ENCODE measurements at places on chromosomes 1 and 21.

DNA sequence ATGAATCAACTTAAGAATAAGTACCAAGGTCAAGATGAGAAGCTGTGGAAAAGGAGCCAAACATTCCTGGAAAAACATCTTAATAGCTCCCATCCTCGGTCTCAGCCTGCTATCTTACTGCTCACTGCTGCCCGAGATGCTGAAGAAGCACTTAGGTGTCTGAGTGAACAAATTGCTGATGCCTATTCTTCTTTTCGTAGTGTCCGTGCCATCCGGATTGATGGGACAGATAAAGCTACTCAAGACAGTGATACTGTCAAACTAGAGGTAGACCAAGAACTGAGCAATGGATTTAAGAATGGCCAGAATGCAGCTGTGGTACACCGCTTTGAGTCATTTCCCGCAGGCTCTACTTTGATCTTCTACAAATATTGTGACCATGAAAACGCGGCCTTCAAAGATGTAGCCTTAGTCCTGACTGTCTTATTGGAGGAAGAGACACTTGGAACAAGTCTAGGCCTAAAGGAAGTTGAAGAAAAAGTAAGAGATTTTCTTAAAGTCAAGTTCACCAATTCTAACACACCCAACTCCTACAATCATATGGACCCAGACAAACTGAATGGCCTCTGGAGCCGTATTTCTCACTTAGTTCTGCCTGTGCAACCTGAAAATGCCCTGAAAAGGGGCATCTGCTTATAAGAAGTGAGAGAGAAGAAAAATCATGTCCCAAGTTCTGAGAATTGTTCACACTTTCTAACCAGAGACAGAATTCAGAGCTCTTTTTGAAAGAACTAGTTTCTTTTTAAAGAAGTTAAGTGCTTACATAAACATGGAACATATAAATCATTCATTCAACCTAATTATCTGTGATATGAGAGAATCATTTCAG is 35.7 kb downstream of the TOR1AIP1 start:
- DNase-seq = no peak

GRCh38 chr1:33055210-33056008 is 18.7 kb upstream of the AK2 start:
- DNase-seq = no peak

- no peak for DNase-seq
Measured at GRCh38 chr1:164765992-164766720, 207.2 kb downstream of the PBX1 start.

DNA sequence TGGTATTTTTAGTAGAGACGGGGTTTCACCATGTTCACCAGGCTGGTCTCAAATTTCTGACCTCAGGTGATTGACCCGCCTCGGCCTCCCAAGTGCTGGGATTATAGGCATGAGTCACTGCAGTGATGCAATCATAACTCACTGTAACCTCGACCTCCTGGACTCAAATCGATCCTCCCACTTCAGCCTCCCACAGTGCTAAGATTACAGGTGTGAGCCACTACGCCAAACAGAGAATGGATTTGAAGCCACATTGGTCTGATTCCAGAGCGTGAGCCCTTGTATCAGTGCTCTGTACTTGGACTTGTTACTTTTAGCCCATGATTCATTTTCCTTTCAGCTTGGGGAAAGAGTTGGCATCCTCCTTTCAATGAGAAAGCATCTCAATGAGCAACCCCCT is 14.9 kb upstream of the ZNF683 start:
- DNase-seq = no peak

- DNase-seq = no peak
Measured at GRCh38 chr1:92958203-92958970, 2.9 kb downstream of the DIPK1A start.

- no peak for DNase-seq
Measured at GRCh38 chr1:202038688-202039346, 28.4 kb downstream of the ELF3 start.

DNA sequence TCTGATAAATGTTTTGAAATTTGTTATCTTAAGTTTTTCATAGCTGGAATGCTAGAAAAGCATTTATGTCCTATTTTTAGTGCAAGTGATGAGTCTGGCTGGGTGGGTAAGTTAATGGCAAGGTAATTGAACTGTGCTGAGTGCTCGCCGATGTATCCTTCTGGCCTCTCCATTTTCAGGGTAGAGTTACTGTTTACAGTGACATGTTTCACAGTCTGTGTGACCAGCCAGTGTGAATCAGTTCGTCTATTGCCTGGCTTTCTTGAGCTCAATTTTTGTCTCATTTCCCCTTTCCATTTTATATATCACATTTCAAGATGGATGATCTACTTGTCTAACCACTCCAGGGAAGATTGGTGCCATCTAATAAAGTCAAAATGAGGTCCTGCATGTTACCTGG is 44.1 kb downstream of the ITSN1 start:
- DNase-seq = no peak

GRCh38 chr1:115757856-115758255 is 10.7 kb downstream of the CASQ2 start:
- no peak for DNase-seq

- DNase-seq = no peak
Measured at GRCh38 chr1:150749720-150750311, 15.8 kb downstream of the CTSS start.

DNA sequence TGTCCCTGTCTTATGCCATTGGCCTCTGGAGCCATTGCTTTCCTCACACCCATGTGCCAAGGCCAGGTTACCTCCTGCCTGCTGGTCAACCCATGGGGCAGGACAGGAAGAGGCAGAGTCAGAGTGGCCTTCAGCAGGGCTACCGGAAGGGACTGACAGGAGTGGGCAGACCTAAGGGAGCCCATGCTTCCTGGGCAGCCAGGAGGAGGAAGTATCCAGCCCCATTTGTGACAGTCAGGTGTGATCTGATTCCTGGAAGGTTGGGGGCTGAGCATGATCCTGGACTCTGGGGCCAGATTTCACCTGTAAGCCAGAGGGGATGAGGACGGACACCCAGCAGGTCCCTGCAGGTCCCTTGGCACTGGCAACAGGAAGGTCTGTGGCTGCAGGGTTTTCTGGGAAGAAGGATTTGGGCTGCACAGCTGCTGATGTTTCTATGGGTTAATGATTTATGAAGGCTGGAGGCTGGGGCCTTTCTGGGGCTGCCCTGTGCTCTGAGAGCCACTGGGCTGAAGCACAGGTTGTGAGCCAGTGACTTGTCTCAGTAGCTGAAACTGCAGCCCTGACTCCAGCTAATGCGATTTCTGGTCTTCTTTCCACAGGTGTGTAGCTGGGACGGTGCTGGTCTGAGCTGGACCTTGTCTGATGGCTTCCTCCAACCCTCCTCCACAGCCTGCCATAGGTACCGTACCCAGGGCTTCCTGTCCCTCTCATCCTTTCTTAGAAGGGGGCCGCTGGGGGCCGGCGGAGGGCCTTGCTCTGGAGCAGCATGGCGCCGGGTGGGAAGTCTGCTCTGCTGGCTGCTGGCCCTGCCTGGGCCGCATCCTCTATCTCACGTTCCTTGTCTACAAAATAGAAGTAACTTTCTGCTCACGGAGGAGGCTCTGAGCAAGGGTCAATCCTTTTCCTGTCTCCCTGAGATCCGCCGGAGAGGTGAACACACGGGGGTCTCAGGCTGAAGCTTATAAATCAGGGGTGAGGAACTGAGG is 40.7 kb downstream of the ARHGEF10L start:
- no peak for DNase-seq
